ENCODE measurements at places on chromosomes 6 and 20.

GRCh38 chr6:44245912-44246662 lies 814 bp upstream of the HSP90AB1 start:
- DNase-seq, result peak; percentile 85

GRCh38 chr6:162388383-162388777 lies 339.2 kb downstream of the PRKN start:
- DNase-seq, result no peak

DNA sequence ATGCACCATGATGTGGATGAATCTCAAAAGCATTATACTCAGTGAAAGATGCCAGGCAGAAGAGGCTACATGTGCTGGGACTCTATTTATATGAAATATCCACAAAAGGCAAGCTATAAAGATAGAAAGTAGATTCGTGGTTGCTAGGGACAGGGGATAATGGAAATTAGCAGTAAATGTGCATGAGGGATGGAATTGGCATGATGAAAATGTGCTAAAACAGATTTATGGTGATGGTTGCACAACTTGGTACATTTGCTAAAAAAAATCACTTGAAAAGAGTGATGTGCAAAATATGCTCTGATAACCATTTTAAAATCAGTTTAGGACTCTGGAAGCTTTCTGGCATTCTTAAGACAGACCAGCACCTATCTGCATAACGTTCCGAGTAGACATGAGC lies 61.6 kb downstream of the ALDH8A1 start:
- no peak for DNase-seq

- DNase-seq, result no peak
These were observed 202.6 kb downstream of the SOD2 start for GRCh38 chr6:159490298-159490937.

- peak; percentile 71 for DNase-seq
These were observed 54.1 kb downstream of the ATXN1 start for GRCh38 chr6:16706911-16707783.
